ENCODE measurements at places on chromosomes 6 and 20. TPM values are rescaled to one million over a fixed set of nuclear protein-coding genes. Genes with fewer than 3 reads are reported as not detected.

Gene PRRT1
- 0.22 TPM for polyA plus RNA-seq

Gene SLC16A10
- 3.7 TPM for polyA plus RNA-seq

Gene FKBP1C
- polyA plus RNA-seq, result not detected

Gene BNIP5
- not detected for polyA plus RNA-seq

Gene ZNFX1
- 4.7 TPM for polyA plus RNA-seq
